Activated gamma-delta T cell treated with anti-CD3 and anti-CD28 coated beads, Interleukin-2, amount 50 U/mL, for 16 hours (primary cell): ENCODE measurements at places on chromosomes 7 and 10.

DNA sequence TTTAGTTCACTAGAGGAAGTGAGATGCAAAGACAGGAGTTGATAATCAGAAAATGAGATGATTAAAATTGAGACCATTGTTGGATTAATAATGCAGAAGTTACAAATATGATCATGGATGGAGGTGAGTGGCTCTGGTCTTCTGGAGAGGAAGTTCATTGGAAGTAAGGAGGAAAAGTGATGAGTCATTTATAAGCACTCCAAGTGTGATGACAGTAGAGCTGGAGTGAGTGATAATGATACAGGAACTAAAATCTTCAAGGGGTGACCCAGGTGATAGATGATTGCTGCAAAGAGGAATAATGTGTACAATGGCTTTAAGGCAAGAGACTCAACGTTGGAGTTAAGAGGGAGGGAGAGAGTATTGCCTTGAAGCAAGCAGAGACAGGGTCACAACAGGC, 20.7 kb downstream of the ZNF32 start:
- DNase-seq, result no peak

- DNase-seq, result no peak
Observed at GRCh38 chr10:125190414-125190813, 30.1 kb upstream of the CTBP2 start.

DNA sequence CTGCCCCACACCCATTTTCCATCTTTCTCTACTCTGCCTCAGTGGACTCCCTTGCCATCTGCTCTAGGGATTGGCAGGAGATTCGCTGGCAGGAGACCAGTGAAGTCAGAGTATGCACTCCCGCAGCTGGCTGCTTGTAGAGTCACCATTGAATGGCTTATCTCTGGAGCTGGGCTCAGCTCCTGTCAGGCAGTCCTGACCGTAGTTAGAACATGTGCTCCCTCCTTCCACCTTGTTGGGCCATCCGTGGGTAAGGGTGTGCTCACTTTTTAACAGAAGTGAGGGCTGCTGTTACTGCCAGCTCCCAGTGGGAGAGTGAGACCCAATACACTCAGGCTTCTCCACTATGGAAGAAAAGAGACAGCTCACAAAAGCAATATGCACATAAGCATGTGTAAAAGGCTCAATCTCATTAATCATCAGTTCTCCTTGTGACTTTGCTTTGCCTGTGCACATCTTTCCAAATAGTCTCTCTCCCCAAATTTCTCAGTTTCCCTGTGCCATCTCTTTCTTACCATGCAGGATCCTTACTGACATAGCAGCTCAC, 773.3 kb downstream of the GRID1 start:
- no peak for DNase-seq

GRCh38 chr10:104216631-104217030, 15.5 kb downstream of the CFAP43 start:
- no peak for DNase-seq

- no peak for DNase-seq
Observed at GRCh38 chr10:48518986-48519385, 85.9 kb downstream of the ARHGAP22 start.

GRCh38 chr7:30561389-30561788, 33.3 kb upstream of the GARS1 start:
- no peak for DNase-seq

DNA sequence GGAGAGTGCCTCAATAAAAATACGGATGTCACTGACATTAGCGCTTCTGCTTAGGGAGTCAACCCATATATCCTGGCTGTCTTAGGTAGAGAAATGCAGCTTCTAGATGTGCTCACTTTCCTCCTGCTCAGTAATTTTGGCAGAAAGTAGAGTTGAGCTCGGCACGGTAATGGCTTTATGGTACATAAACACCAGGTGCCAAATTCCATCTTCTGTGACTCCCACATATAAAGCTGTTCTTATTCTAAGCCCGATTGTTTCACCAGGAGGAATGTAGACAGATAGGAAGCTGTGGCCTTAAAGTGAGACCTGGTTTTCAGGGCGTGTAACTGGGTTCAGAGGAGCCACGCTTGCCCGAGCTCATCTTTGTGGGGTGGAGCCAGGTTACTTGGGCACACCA, 143.7 kb downstream of the CREB5 start:
- DNase-seq, result no peak

- DNase-seq, result peak; percentile 14
Observed at GRCh38 chr7:35424869-35425495, 171.1 kb upstream of the TBX20 start.

DNA sequence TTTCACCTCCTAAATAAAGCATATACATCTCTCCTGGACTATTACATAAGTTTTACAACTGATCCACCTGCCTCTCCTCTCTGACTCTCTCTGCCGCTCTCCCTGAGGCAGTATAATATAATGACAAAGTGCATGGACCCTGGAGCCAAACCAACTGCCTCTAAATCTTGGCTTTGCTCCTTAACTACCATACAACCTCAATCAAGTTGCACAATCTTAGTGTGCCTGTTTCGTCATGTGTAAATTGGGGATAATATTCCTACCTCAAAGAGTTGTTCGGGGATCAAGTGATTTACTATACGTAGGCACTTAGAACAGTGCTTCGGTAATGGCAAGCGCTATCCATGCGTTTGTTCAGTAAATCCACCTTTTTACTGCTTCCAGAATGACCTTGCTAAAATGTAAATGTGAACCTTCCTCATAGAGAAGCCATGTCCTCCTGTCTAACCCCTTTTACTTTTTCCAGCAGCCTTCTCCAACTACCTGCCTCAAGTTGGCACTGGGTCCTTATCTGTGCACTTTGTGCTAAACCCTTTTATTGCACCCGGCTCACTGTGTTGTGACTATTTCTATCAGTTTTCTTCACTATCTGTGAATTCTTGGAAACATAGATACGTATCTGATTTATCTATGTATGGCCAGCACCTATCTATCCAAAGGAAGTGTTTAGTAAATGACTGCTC, 30.6 kb upstream of the DLD start:
- DNase-seq, result no peak

GRCh38 chr10:61892961-61893360, 8.5 kb upstream of the ARID5B start:
- DNase-seq, result no peak

DNA sequence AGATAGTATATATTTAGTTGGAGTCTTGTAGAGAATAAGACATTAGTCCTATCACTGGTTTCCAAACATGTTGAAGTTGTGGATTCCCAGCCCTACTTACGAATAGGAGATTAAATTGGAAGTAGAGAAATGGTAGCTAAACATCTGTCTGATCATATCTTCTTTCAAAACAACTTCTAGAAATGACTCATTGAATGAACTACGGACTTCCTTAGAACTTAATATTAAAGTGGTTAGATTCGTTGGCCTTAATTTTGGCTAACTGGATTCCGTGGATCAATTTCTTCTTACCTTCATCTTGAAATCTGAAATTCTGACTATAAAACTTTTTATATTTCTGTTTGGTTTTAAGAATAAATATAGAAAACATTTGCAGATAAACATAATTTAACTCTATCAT, 3.4 kb downstream of the PHF14 start:
- no peak for DNase-seq

- no peak for DNase-seq
Observed at GRCh38 chr10:78905957-78906308, 162.8 kb upstream of the ZMIZ1 start.

DNA sequence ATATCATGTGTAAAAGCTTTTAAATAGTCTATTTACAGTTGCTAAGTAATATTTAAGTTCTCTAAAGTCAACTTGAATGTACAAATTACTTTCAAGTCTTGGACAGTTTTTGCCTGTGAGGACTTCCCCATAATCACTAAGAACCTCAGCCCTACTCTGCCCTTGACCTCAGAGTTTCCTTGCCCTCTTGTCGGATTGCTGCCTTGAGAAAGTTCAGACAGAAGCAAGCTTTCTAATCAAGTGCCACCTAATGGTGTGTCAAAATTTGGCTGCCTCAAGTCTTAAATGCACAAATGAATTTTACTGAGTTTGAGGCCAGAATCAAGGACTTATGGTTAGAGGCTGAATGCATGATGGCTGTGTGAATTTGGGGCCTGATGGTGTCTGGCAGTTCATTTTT, 88.3 kb upstream of the KAT6B start:
- DNase-seq, result no peak

DNA sequence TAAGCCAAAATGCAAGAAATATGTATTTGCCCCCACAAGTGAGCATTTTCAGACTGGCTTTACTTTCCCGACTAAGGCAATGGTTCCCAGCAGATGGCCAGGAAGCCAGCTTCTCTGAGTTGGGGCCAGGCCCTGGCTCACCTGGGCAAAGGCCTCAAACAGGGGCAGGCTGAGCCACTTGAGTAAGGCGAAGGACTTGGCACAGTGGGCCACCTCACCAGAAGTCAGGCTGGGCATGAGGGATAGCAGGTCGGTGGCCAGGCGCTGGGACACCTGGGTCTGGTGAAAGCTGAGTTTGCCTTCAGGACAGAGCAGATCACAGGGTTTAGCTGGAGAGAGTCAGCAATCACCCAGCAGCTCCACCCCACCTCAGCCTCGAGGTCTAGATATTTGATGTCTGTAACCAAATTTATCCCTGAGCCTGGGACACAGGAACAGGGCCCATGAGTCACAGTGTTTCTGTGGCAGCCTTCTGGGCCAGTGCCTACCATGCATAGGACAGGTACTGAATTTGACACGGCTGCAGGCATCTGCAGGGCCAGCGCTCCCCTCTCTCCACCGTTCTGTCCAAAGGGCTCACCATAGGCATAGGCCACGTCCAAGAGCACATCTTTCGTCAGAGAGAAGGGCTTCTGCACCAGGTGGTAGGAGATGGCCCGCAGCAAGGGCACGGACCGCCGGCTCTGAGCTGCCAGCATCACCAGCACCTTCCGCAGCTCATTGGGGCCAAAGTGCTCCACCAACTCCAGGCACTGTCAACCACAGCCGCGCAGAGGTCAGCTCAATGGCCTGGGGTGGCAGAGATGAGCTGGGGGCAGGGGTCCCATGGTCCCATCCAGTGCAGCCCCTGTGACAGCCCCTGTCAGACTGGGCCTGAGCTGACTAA, 7.3 kb downstream of the TBRG4 start:
- no peak for DNase-seq

DNA sequence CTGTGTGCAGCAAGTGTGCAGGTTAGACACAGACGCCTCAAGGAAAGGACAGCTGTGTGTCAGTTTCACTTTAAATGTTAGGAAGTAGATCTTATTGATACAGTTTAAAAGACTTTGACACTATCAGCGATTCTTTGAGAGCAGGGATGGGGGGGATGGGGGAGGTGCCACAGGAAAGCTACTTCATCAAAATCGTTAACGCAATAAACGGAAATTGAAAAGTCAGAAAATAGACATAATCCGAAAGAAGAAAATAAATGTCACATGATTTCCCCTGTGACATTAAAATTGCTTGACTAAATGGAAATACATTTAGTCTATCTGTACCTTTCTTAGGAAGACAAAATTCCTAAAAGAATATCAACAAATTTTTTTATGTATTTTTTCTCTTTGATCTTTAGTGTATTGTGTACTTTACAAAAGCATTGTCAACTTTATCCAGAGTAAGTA, 476 bp upstream of the ZNF33B start:
- DNase-seq, result no peak

GRCh38 chr10:103627111-103627892, 133.8 kb downstream of the NEURL1 start:
- DNase-seq, result no peak

- no peak for DNase-seq
Observed at GRCh38 chr7:157780721-157781120, 443.9 kb downstream of the DNAJB6 start.

DNA sequence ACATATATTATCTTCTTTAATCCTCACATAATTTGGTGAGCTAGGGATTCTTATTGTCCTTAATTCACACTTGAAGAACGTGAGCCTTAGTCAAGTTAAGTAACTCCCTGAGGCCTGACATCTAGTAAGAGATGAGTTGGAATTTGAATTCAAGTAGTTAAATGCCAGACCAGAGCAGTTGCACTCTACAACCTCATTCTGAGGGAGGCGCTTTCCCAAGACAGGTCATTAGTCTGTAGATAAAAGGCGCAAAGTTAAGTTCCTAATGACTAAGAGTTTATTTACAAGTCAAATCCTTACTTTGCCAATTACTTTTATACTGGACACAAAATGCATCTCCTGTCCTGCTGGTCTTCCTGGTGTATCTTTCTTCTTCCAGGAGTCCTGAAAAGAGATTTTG, 3.6 kb upstream of the EXOC6 start:
- no peak for DNase-seq

GRCh38 chr7:48718731-48719378, 205.5 kb upstream of the CDC14C start:
- no peak for DNase-seq

- DNase-seq, result no peak
Observed at GRCh38 chr7:121689749-121690148, 183.2 kb upstream of the PTPRZ1 start.

DNA sequence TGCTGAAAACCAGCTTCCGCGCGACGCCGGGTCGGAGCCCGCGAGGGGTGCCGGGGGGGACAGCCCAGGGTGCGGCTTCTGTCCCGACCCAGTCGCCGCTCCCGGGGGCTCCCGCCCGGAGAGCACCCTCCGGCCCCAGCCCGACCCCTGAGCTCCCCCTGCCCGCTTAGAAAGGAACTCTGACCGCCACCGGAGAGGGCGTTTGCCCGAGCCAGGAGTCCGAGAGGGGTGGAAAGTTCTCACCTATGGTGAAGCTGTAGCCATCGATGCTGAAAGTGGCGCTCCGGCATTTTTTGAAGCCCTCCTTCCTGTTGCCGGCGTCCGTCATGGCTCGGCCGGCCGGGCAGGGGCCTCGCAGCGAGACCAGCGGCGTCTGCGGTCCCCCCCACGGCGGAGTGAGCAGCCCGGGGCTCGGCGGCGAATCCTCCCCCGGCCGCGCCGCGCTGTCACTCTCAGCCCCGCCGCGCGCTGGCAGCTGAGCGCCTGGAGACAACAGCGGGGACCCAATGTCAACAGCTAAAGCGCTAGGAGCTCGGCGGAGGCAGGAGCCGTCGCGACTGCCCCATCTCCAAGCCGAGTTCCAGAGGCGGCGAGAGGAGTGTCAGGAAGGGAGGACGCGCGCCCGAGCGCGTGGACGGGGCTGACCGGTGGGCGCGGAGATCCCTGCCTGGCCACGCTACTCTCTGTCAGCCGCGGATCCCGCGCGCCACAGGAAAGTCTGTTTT, 191.6 kb downstream of the LSM5 start:
- no peak for DNase-seq
